ENCODE measurements at places on chromosomes 16 and 17. TPM values are rescaled to one million over a fixed set of nuclear protein-coding genes. Genes with fewer than 3 reads are reported as not detected.
A peak's percentile ranks its signal among the peaks of the same experiment; 100 is the strongest.

- no peak for DNase-seq
Measured at GRCh38 chr17:18160128-18160856, 23.3 kb upstream of the ALKBH5 start.

DNA sequence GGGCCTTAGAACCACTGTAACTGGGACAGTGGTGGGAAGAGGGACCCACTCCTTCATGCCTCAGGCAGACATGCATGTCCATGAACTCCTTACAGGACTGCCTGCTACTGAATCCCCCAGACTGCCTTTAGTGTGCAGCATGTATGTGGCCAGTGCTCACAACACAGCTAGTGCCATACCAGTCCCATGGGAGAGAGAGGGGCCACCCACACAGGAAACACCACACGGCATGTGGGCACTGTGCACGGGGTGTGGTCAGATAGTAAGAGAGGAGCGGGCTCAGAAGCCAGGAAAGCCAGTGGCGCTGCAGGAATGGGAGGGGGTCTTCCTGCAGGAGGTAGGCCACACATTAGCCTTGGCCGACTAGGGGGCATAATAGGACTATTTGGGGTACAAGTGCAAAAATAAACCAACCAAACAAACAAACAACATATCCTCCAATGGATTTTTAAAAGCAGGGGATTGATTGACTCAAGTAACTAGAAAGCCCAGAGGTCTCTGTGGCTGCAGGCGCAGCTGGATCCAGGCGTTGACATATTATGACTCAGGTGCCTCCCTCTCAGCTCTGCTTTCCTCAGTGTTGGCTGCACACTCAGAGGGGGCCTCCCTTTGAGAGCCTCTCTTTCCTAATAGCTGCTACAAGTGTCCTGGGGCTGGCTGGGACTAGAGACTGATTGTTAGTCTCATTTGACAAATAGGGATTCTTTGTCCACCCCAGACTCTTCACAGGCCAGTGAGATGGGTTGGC lies 104.4 kb downstream of the AMFR start:
- no peak for DNase-seq

DNA sequence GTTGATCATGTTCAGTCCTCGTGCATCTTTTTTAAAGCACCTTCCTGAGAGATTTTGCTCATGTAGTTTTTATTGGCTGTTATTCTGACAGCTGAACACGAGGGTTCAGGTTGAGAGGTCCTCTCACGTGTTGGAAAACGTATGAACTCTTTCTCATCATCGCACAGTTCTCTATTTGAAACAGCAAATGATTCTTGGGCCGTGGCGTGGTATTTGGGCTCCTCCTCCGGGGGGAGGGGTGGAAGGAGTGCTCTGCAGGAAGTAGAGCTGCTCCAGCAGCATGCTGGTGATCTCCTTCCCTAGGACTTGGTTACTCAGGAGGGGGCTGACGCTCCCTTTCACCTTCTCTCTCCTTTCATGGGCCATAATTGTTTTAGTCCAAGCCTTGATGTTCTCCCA lies 70.4 kb downstream of the KSR1 start:
- peak; percentile 78 for DNase-seq

DNA sequence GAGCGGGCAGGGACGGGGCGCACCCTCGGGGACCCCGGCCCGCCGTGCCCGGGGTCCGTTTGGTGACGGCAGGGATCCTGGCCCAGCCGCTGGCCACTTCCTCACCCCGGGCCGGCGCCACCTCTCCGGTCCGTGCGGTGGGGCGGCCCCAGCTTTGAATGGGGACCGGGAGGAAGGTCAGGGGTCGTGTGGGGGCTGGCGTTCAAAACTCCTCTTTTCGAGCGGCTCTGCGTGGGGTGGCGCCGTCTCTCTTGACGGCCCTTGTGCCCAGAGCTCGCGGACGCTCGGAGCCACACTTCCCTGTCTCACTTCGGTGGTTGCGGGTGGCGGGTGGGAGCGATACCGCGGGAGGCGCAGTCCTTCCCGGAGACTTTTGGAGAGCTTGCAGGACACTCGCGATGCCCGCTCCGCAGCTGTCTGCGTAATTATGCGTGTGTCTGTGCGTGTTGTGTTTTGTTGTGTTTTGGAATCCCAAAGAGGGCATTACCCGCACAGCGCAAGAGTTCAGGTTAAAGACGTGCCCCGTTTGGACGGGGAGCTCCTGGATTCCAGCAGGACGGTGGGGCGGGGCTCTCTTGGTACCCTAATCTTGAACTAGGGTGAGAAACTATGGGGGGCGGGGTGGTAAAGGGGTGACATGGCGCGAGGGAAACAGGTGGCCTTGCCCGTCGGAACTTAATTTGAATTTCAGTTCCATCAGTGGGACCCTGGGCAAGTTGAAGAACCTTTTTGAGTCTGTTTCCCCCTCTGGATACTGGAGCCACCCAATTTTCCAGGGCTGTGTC lies 637 bp downstream of the PLCG2 start:
- peak; percentile 76 for DNase-seq

DNA sequence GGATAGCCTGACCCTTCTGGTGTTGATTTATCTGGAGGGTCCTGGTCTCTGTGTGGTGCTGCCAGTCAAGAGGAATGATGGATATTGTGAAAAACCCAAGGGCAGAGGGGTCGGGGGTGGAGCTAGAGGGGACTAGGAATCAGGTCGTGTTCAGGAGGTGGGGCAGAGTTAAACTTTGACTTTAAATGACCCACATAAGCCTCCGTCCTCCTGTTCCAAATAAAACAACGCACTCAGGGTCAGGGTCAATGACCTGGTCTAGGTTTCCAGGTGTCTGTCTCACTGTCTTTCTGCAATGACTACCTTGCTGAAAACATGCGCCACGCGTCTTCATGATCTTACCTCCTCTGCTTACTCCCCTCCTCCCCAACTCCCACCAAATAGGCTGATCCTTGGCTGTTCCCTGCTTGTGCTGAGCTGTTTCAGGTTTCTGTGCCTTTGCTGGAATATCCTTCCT lies 14.7 kb downstream of the AOC3 start:
- no peak for DNase-seq

The DYNLL2 gene
- total RNA-seq = 33.8 TPM

The SLFN5 gene
- 47.6 TPM for total RNA-seq

- DNase-seq = peak; percentile 17
Measured at GRCh38 chr16:3640632-3641501, 13.6 kb upstream of the DNASE1 start.

The PTGES3L gene
- total RNA-seq = 0.27 TPM

The MYO15A gene
- total RNA-seq = 3.3 TPM

The ESRP2 gene
- total RNA-seq = 64.5 TPM

DNA sequence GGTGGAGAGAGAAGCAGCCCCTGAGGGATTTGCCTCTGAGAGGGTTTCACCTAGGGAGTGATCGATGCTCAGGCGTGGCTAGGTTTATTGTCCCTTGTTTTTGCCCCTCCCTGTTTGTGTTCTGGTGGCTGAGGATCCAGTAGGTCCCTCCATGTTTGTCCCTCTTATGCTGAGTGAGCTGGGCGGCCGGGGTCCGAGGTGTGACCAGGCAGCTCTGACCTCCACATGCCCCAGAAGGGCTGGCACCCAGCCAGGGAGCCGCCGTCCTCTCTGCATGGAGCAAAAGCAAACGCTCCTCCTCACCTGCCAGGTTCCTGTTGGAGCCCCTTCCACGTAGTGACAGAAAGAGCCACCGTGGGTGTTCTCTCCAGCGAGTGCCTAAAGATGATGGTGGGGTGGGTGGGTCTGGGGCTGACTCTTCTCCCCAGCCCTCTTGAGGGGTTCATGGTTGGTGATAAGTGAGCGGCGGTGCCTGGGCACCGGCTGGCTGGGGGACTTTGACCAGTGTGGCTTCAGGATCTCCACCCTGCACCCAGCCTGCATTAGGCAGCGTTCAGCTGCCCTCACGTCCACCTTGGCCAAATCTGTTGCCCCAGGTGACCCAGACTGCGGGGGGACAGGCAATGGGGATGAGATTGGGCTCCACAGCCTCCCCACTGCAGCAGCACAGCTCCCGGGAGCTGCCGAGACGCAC lies 14.1 kb upstream of the NUDT16L1 start:
- DNase-seq = peak; percentile 75

The TMEM235 gene
- total RNA-seq = not detected

DNA sequence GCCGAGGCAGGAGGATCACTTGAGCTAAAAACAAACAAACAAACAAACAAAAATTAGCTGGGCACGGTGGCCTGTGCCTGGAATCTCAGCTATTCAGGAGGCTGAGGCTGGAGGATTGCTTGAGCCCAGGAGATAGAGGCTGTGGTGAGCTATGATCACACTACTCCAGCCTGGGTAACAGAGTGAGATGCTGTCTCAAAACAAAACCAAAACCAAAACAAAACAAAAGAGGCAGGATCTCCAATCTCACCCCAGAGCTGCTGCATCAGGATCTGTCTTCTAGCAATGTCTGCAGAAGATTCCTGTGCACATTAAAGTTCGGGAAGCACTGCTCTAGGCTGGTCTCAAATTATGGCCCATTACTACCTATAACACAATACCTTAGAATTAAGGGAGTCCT lies 43.1 kb downstream of the MAP2K6 start:
- DNase-seq = no peak

- DNase-seq = no peak
Measured at GRCh38 chr17:74213861-74214391, 555 bp downstream of the TTYH2 start.

- DNase-seq = no peak
Measured at GRCh38 chr17:10112962-10113361, 85.4 kb downstream of the GAS7 start.

GRCh38 chr17:51188271-51188833 lies 22.1 kb downstream of the NME2 start:
- no peak for DNase-seq

DNA sequence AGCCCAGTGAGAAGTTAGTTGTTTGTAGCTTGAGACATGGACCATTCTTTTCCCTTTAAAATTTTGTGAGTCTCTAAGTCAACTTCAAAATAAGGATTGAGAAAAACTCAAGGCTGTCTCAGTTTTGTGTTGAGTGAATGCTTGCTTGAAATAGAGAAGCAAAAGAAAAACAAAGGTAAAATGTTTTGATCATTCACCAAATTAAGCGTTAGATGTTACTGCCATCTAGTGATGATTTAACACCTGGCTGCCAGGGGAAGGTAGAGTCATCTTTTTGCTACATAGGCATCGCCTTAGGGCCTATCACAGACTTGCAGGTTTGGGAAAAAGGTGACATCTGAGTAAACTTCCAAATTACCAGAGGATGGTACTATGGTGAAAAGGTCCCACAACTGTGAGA lies 74.4 kb downstream of the PCTP start:
- DNase-seq = no peak

GRCh38 chr16:14502932-14503741 lies 126.9 kb downstream of the PARN start:
- DNase-seq = no peak

The SOX9 gene
- total RNA-seq = 4.3 TPM

The HSD17B1 gene
- 2.2 TPM for total RNA-seq

The SSTR5 gene
- total RNA-seq = not detected

The RAB34 gene
- 62.3 TPM for total RNA-seq

DNA sequence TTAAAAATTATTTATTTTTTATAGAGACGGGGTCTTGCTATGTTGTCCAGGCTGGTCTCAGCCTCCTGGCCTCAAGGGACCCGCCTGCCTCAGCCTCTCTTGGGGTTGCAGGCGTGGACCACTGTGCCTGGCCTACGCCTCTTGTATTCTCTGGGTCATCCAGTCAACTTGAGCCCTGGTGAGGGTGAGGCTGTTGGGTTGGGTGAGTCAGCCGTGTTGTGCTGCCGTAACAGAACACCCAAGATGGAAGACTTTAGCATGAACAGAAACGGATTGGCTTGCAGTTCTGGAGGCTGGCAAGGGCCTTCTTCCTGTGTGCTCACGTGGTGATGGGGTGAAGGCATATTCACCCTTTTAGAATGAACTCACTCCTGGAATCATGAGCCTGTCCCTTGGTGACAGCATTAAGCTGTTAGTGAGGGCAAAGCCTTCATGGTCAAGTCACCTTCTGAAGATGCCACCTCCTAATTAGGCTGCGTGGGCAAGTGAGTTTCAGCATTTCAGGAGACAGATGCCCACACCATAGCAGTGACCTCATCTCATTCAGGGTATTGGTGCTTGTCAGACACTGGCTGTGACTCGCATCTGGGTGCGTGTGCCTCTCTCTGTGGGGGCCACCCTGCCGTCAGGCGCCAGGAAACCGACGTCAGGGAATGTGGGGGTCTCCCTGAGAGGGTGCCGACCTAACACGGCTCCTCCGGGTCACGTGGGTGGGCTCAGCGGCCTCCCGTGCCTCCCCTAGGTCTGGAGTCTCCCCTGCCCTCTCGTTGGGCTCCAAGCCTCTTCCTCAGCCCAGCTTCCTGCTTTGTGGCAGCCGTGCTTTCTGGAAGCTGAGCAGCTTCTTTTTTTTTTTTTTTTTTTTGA lies 49.8 kb downstream of the WDR45B start:
- peak; percentile 37 for DNase-seq

- no peak for DNase-seq
Measured at GRCh38 chr17:41615454-41615853, 2.9 kb upstream of the KRT16 start.

The MT1M gene
- 29.8 TPM for total RNA-seq

The KRTAP2-2 gene
- not detected for total RNA-seq

The CBX1 gene
- total RNA-seq = 30.7 TPM

DNA sequence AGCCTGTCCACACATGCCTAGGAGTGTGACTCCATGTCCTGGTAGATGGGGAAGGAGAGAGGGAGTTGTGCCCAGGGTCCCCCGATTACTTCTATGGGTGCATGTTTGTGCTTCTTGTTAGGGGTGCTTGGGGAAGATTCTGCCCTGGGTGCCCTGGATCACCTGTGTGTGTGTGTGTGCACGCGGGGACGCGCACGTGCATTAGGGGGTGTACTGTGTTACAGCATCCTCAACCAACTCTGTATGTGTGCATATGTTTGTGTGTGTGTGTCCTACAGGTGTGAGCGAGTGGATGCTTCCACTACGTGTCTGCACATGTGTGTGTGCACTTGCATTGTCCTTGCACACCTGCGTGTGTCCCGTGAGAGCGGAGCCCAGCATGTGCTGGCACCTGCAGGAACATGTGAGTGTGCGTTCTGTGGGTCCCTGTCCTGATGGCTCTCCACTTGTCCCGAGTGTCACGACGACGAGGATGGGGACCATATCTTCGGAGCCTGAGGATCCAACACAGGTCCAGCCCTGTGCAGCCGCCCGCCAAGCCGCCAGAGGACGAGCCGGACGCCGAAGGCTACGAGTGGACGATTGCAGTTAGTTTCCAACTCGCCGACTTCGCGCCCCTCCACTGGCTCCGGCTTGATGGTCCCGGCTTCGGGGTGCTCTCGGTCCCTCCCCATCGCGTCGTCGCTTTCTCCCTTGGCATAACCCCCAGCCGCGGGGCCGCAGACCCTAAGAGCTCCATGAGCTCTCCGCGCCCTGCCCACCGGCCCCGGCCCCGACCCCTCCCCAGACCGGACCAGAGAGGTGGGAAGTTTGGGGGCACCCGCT lies 6.0 kb upstream of the TBC1D3B start:
- no peak for DNase-seq

The NHLRC4 gene
- total RNA-seq = 2.7 TPM

DNA sequence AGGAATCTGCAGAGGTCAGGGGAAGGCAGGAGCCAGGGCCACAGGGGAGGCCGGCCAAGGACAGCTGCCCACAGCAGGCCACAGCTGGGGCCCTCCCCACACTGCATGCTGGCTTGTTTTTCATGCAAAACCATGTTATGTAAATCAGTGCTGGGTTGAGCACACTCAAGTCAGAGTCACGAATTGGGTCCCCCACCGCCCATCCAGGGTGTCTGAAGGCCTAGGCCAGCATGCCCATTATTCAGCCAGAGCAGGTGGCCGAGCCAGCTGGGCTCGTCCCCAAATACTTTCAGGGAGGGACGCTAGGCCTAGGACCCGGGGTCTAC lies 51.2 kb upstream of the TOB1 start:
- DNase-seq = no peak

GRCh38 chr17:13596241-13596923 lies 5.3 kb downstream of the HS3ST3A1 start:
- DNase-seq = no peak

- no peak for DNase-seq
Measured at GRCh38 chr17:48642059-48642842, 16.1 kb upstream of the HOXB9 start.

All from lower lobe of right lung (tissue), 2 donors.